CD4-positive, CD25-positive, alpha-beta regulatory T cell (primary cell): ENCODE measurements at places on chromosomes 5 and 9. TPM values are rescaled to one million over a fixed set of nuclear protein-coding genes. Genes with fewer than 3 reads are reported as not detected.

The PCDHA4 gene
- total RNA-seq, result not detected

The PCDHGB3 gene
- 0.20 TPM for total RNA-seq

The CNTNAP3B gene
- not detected for total RNA-seq

- no peak for DNase-seq
Measured at GRCh38 chr5:82023644-82024043, 51.8 kb downstream of the ATG10 start.

GRCh38 chr9:133944746-133945135, 47.4 kb downstream of the VAV2 start:
- DNase-seq, result no peak

The FBXO38 gene
- 54.6 TPM for total RNA-seq

GRCh38 chr9:89440046-89440445, 57.9 kb downstream of the SEMA4D start:
- DNase-seq, result no peak

The HMCN2 gene
- total RNA-seq, result not detected

GRCh38 chr5:160452036-160452435, 30.4 kb downstream of the PTTG1 start:
- DNase-seq, result no peak
